ENCODE measurements at places on chromosomes 5 and 9.

DNA sequence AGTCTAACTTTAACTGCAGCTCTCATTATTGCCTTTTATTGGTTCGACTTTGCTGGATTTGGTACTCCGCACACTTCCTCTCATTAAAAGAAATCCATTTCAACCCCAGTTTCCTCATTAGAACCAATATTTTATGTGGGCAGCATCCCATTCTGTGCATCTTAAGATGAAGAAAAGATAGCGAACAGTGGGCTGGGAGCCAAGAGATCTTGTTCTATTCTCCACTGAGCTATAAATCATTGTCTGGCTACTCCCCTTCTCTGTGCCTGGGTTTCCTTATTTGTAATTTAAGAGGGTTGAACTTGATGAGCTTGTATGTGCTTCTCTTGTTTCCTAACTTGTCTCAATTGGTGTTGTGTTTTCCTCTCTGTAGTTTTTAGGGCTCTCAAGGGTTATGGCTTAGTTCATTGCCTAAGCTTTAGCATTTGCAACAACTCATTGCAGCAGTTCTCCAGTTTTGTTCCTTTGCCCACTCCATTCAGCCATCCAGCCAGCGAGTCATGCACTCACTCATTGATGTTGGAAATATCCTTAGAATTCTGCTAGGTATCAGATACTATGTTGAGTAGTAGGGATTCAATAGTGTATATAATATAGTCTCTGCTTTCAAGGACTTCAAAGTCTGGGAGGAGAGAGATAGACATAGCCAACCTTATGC lies 273.3 kb upstream of the TNC start:
- no peak for DNase-seq

DNA sequence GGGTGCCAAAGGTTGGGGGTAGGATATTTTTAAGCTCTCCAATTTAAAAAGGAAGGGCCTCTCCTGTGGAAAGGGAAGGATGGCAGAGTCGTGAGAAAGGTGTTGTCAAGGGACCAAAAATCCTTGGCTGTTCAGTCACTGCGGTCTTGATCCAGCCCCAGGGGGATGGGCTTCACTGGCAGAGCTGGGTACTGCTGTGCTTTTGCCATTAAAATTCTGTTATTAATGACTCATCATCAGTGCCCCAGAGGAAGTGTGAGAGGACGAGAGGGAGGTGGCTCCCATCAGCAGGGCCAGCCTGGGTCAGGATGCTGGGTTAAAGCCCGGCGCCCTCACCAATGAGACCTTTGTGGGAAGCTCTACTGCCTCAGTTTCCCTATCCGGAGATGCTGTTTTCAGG lies 16.7 kb downstream of the PCDH12 start:
- DNase-seq = no peak

DNA sequence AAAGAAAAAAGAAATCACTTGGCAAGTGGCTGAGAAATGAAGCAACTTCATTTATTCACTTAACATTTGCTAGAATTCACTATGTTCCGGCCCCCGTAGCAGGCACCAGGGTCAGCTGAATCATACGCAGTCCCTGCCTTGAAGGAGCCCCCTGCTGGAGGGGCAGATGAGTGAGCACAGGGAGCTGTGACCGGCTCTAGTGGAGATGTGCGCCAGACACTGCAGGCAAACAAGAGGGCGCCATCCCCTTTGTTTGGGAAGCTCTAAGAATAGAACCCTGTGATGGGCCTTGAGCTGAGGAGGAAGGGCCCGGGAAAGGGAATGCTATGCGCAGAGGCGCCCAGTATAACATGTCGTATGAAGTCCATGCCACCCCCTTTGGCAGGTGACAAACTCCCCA lies 20.2 kb upstream of the RPL26L1 start:
- DNase-seq = no peak

GRCh38 chr5:142925795-142926194 lies 155.6 kb downstream of the ARHGAP26 start:
- no peak for DNase-seq

- DNase-seq = no peak
These were observed 1660.8 kb upstream of the ACO1 start for GRCh38 chr9:30723656-30724055.

GRCh38 chr9:26131886-26132285 lies 453.6 kb upstream of the TUSC1 start:
- no peak for DNase-seq

GRCh38 chr9:847505-847904 lies 6.0 kb downstream of the DMRT1 start:
- DNase-seq = no peak

GRCh38 chr5:2253040-2253975 lies 370.6 kb upstream of the IRX4 start:
- DNase-seq = no peak

- DNase-seq = no peak
These were observed 9.9 kb upstream of the PCDHB2 start for GRCh38 chr5:141084487-141084989.

GRCh38 chr5:143874312-143874711 lies 62.4 kb downstream of the HMHB1 start:
- DNase-seq = no peak

GRCh38 chr9:88387552-88388202 lies 567 bp upstream of the SPIN1 start:
- DNase-seq = no peak

DNA sequence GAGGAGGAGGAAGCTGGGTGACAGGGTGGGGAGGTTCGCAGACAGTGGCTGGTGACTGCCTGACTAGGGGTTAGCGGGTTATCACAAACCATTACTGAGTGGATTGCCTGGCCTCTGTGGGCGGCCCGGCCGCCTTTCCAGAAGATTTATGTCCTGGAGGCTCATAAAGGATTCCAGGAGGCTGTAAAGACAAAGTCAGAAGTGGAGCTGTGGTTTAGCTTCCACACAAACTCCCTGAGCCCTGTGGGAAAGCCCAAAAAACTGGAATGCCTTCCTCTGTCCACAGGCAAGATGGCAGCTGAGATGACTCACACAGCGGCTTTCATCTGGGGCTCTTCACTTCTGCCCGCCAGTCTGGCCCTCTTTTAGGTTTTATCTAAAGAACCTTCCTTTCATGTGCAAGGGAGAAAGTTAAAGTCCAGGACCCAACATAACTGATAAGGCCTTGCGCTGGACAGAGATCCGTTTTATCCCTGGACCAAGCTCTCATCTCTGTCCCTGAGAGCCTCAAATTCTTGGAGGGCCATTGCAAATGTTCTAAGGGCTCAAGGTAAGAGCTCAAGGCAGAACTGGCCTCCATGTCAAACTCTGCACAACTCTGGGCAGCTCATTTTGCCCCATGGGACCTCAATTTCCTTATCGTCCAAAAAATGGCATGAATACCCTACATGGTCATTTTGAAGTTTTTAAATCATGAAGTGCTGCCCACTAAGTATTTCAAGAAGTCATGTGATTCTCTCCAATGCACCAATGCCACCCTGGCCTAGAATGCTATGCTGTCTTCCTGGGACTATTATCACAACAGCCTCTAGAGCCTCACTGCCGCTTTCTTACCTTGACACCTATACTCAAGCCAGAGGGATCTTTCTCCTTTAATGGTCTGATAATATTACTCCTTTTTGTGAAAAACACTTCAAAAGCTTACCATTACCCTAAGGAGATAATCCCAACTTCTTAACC lies 249.4 kb upstream of the TRIM32 start:
- DNase-seq = no peak

- DNase-seq = no peak
These were observed 35.4 kb upstream of the C5orf47 start for GRCh38 chr5:173953528-173954090.

DNA sequence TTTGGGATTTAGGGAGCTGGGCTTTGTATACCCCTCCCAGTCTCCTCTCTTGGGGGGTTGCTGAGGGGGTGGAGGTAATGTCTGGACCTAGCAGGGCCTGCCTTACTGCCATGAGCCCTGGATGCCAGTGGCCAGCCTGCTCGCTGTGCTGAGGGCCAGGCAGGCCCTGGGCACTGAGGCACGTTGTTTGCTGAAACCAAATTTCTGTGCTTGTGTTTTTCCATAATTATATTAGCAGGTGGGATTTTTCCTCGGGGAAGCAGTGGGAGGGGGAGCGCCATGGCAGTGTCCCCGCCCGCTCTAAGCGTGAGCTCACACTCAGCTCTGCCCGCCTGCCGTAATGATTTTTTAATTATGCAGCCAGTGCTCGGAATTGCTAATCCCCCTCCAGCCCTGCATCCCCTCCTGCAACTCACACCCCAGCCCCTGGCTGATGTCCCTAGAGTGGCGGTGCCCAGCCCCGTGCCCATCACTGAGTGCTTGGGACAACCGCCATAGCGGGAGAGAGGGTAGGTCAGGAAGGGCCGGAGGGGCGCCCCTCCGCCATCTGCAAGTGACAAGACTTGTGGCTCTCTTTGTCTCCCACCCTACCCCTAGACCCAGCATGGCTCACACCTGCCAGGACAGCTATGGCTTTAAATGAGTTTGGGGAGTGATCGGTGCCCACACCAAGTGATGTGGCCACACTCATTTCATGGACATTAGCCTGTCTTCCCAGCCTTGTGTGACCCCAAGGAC lies 20.9 kb downstream of the CXXC5 start:
- DNase-seq = peak; percentile 49

- no peak for DNase-seq
These were observed 599 bp upstream of the MOCS2 start for GRCh38 chr5:53110156-53110555.

DNA sequence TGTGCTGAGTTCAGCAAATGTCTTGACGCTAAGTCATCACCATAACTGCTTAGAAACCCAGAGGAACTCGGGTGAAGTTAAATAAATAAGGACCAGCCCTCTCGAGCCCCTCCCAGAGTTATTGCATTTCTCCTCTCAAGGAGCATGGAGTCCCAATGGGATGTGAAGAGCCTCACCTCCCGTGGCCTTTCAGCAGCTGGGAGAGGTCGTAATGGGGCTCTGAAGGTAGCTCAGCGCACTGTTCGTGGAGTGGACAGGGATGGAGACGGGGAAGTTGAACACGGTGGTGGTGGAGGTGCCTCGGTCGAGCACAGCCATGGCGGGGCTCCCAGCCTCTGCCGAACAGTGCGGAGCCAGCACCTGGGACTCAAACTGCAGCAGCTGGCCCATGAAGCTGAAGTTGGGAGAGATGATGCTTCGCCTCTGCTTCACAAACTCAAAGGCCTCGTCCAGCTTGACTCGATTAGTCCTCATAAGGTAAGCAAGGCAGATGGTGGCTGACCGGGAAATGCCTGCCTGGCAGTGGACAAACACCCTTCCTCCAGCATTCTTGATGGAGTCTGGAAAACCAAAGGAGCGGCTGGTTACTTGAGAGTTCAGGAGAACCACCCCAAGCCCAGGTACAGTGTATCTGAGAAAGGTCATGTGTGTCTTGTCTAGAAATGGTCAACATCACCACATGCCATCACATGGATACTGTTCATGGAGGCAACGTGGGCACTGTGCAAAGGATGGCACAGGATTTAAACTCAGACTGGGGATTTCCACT lies 2.2 kb downstream of the DUSP1 start:
- DNase-seq = no peak

DNA sequence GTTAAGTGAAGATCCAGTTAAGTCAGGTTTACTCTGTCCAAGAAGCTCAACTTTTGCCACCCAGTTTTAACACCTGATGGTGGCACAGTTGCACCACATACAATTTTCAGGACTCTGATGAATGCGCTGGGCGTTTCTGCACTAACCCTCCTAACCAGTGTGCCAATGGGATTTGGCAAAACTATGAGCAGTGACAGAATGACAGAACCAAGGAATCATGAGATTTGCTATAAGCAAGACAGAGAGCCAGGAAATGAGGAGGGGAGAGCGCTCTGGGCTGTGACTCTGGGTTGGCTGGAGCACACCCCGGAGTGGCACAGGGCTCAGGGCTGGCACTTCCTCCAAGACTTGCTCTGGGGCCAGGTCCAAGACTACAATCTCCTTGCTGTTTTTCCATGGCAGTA lies 84.1 kb downstream of the SH3PXD2B start:
- DNase-seq = no peak

- DNase-seq = no peak
These were observed 56.8 kb upstream of the PHYKPL start for GRCh38 chr5:178289438-178289837.

GRCh38 chr5:172611913-172612312 lies 29.1 kb upstream of the NEURL1B start:
- no peak for DNase-seq

- DNase-seq = no peak
These were observed 566.5 kb downstream of the LRRC70 start for GRCh38 chr5:63145167-63145566.

- no peak for DNase-seq
These were observed 29.7 kb upstream of the ARAP3 start for GRCh38 chr5:141711687-141712086.

DNA sequence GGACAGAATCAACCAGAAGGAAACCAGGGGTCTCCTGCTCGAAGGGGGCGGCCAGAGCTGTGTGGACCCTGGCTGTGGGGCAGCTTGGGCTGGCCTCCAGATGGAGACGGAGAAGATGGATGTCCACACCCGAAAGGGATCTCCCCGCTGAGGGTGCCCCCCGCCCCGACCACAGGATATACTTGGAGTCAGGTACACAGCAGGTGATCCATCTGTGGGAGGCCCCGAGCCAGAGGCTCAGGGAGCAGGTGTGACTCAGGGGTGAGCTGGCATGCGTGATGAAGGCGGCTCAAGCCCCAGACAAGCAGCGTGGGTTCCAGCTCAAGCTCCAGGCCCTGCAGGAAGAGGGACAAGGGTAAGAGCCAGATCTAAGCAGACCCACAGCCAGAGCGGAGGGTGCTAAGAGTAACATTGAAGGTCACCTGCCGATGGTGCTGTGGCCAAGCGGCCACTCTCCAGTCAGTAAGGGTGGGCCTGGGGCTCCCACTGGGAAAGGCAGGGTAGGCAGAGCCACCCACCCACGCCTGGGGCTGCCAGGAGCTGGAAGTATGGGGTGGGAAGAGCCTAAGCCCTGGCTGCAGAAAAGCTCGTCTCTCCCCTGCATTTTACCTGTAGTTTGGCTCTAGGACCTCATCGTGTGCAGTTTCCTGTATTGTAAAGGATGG lies 30.6 kb upstream of the MVB12B start:
- no peak for DNase-seq

GRCh38 chr5:39432696-39433530 lies 8.1 kb upstream of the DAB2 start:
- DNase-seq = no peak

All from OCI-LY7 (cell line).